ENCODE measurements at places on chromosomes 5 and 9.

- no peaks in the 10 kb centered on the region for H3K4me1 ChIP-seq
- no peak for DNase-seq
- H3K27ac ChIP-seq = no peak overlapping the region
- peaks cover 43% of the 10 kb centered on the region for H3K27me3 ChIP-seq
- H3K36me3 ChIP-seq = no peaks in the 10 kb centered on the region
- no peak overlapping the region for H3K4me3 ChIP-seq
These were observed 170.1 kb downstream of the GABBR2 start for GRCh38 chr9:98538626-98539031.

DNA sequence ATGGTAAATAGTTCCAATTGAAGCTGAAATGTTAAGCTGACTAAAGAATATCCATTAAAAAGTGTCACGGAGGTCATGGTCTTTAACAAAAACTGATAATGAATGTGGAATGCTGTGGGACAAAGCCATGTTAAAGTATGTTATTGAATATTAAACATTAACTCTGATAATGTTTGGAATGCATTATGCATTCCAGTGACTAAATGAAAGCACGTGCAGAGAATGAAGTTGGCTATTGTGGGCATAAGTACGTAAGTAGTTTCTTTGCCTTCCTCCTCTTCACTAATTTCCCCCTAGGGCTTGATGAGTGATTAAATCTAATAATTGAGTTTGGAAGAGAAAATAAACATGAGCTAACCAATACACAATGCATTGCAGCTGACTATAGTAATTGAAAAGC, 640.4 kb upstream of the CDH10 start:
- no peak overlapping the region for H3K27ac ChIP-seq
- no peaks in the 10 kb centered on the region for H3K27me3 ChIP-seq
- no peaks in the 10 kb centered on the region for H3K4me1 ChIP-seq
- no peak for DNase-seq
- no peaks in the 10 kb centered on the region for H3K36me3 ChIP-seq
- no peak overlapping the region for H3K4me3 ChIP-seq

DNA sequence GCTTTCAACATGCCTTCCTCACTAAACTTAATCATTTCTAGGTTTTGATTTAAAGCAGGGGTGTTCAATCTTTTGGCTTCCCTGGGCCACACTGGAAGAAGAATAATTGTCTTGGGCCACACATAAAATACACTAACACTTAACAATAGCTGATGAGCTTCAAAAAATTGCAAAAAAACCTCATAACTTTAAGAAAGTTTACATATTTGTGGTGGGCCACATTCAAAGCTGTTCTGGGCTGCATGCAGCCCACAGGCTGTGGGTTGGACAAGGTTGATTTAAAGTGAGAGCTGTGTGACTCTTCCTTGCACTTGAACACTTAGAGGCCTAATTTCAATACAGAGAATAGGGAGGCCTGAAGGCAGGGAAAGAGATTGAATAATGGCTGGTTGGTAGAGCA, 598.3 kb downstream of the EFNA5 start:
- H3K36me3 ChIP-seq = no peaks in the 10 kb centered on the region
- DNase-seq = no peak
- H3K27ac ChIP-seq = no peak overlapping the region
- H3K27me3 ChIP-seq = peaks cover 8% of the 10 kb centered on the region
- no peaks in the 10 kb centered on the region for H3K4me1 ChIP-seq
- no peak overlapping the region for H3K4me3 ChIP-seq

GRCh38 chr9:98502311-98502975, 206.3 kb downstream of the GABBR2 start:
- no peaks in the 10 kb centered on the region for H3K4me1 ChIP-seq
- peaks cover 49% of the 10 kb centered on the region for H3K27me3 ChIP-seq
- no peak overlapping the region for H3K4me3 ChIP-seq
- H3K27ac ChIP-seq = no peak overlapping the region

DNA sequence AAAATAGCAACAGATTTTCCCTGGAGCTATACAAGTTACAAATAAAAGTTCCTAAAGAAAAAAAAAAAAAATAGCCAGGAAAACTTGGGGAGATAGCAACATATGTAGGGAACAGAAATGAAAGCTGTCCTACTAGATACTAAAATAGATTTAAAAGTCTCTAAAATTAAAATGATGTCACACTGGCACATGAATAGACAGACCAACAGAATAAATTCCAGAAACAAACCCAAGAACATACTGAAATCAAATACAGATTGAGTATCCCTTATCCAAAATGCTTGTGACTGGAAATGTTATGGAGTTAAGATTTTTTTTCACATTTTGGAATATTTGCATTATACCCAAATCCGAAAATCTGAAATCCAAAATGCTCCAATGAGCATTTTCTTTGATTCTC, 23.8 kb downstream of the GOLPH3 start:
- H3K4me3 ChIP-seq = no peak overlapping the region
- peaks cover 10% of the 10 kb centered on the region for H3K36me3 ChIP-seq
- no peaks in the 10 kb centered on the region for H3K27me3 ChIP-seq

DNA sequence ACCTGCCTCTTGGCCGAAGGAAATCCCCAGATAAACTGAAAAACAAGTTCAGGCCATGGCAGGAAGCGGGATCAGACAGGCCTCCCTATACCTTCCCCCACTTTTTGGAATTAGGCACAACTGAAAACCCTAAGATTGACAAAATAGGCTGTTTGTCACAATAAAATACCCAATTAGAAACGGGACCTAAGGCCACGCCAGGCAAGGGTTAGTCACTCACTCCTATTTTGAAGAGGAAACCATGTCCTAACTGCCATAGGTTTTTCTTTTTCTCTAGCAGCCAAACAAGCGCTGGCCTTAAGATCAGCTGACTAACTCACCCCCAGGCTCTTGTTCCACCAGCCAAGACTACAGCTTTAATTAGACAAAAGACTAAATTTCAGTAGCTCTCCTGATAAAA, 11.9 kb downstream of the FBP2 start:
- H3K27me3 ChIP-seq = peaks cover 16% of the 10 kb centered on the region
- peaks cover 6% of the 10 kb centered on the region for H3K4me1 ChIP-seq
- H3K36me3 ChIP-seq = no peaks in the 10 kb centered on the region
- H3K27ac ChIP-seq = no peak overlapping the region
- no peak for DNase-seq

- H3K36me3 ChIP-seq = peaks cover 7% of the 10 kb centered on the region
- no peaks in the 10 kb centered on the region for H3K4me1 ChIP-seq
- no peak for DNase-seq
- H3K4me3 ChIP-seq = no peak overlapping the region
- H3K27ac ChIP-seq = no peak overlapping the region
These were observed 102.0 kb downstream of the KLHL3 start for GRCh38 chr5:137633896-137634295.

DNA sequence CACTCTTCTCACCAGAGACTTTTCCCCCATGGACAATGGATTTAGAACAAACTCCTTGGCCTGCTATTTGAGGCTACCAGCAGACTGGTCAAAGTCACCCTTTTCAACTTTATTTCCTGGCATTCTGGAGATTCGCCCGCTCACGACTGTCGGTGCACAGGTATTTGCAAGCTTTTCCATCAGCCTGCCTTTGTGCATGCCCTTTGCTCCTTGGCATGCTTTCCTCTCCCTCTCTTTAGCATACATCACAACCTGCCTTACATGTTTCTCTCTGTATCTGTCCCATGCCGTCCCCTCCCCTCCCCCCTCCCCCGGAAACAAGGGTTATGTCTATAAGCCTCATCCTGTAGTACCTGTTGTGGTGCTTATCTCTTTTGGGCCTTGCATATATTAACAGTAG, 257.1 kb downstream of the AOPEP start:
- peaks cover 8% of the 10 kb centered on the region for H3K36me3 ChIP-seq
- H3K4me3 ChIP-seq = no peak overlapping the region
- no peak for DNase-seq
- no peak overlapping the region for H3K27ac ChIP-seq
- peaks cover 6% of the 10 kb centered on the region for H3K4me1 ChIP-seq

- peaks cover 20% of the 10 kb centered on the region for H3K4me1 ChIP-seq
- no peaks in the 10 kb centered on the region for H3K27me3 ChIP-seq
- DNase-seq = peak; percentile 7
- peak overlapping the region; percentile 70 for H3K27ac ChIP-seq
These were observed 8.4 kb downstream of the UBTD2 start for GRCh38 chr5:172274951-172275753.

- no peak overlapping the region for H3K4me3 ChIP-seq
- no peak overlapping the region for H3K27ac ChIP-seq
- no peak for DNase-seq
- H3K27me3 ChIP-seq = no peaks in the 10 kb centered on the region
These were observed 20.1 kb downstream of the SREK1 start for GRCh38 chr5:66164044-66164790.

DNA sequence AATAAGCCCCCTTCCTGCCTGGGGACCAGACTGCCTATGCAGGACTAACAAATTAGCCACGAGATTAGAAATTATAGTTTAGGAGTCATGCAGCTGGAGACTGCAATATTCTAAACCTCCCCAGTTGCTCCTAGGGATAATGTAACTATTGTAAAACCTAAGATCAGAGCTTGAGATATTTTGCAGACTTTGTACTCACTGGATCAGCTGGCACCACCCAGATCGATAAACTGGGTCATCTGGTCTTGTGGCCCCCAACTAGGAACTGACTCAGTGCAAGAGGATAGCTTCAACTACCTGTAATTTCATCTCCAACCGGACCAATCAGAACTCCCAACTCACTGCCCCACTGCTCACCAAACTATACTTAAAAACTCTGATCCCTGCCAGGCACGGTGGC, 38.2 kb downstream of the DNAJC21 start:
- no peak overlapping the region for H3K4me3 ChIP-seq
- H3K4me1 ChIP-seq = no peaks in the 10 kb centered on the region
- no peak for DNase-seq

DNA sequence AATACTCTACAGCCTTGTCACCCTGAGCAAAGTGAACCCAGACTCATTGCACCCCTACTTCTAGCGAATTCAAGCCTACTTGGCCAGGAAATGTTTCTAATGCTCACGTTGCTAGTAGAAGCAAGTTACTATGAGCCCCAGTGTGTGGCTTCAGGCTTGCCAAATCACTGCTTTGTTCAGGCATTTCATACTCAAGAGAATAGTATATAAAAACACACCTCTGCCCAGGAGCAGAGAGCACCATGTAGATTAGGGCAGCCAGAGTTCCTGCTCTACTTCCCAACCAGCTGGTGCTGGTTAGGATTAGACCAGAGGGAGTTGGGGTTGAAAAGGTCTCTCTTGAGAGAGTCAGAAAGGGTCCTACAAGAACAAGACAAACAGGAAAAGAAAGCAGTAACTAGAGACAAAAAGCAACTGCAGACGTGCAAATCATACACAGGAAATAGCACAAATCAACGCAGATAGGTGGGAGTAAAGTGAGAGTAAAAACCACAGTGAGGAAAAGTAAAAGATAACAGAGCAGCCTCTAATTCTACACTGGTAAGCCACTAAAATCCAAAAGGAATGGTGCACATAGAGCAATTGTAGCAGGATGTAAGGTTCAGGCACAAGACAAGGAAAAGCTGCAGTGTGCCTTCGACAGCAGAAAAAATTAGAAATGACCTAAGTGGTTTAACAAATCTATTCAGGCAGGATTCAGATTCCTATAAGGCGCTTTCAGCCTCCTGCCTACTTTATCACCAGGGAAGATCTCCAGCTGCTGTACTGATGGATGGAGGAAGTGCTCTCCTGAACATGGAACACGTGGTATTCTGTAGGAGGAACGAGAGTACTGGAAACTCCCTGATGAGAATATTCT, 49.6 kb upstream of the KIF2A start:
- peak; percentile 12 for DNase-seq
- no peaks in the 10 kb centered on the region for H3K27me3 ChIP-seq
- peak overlapping the region; percentile 73 for H3K4me3 ChIP-seq
- H3K36me3 ChIP-seq = peaks cover 4% of the 10 kb centered on the region
- peaks cover 30% of the 10 kb centered on the region for H3K4me1 ChIP-seq

- peaks cover 30% of the 10 kb centered on the region for H3K27me3 ChIP-seq
- no peaks in the 10 kb centered on the region for H3K36me3 ChIP-seq
- H3K4me1 ChIP-seq = no peaks in the 10 kb centered on the region
- H3K4me3 ChIP-seq = no peak overlapping the region
- no peak for DNase-seq
These were observed 182.3 kb upstream of the MAP1B start for GRCh38 chr5:71924980-71925379.

DNA sequence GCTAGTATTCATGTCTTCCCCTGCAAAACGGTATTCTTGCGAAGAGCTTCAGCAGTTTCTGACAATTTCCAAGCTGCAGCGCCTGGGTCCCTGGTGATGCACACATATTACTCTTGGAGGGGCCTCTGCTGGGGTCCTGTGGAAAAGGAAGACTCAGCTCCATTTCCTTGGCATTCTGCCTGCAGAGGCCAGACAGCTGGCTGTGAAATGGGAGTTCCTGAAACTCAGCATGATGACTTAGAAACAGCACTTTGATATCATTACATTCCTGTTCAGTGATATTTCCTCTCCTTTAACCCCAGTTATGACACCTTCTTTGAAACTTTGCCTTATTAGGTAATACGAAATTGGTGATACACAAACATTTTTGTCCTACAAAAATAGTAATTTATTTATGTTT, 98.5 kb downstream of the APBA1 start:
- H3K36me3 ChIP-seq = no peaks in the 10 kb centered on the region
- H3K27me3 ChIP-seq = peaks cover 17% of the 10 kb centered on the region
- no peaks in the 10 kb centered on the region for H3K4me1 ChIP-seq

- no peak overlapping the region for H3K27ac ChIP-seq
- H3K36me3 ChIP-seq = no peaks in the 10 kb centered on the region
- H3K4me3 ChIP-seq = no peak overlapping the region
- DNase-seq = no peak
- H3K4me1 ChIP-seq = no peaks in the 10 kb centered on the region
These were observed 42.0 kb downstream of the VLDLR start for GRCh38 chr9:2663461-2664173.

- no peak overlapping the region for H3K4me3 ChIP-seq
- no peak overlapping the region for H3K27ac ChIP-seq
- H3K36me3 ChIP-seq = peaks cover 6% of the 10 kb centered on the region
- H3K4me1 ChIP-seq = peaks cover 4% of the 10 kb centered on the region
These were observed 59.5 kb downstream of the RAD23B start for GRCh38 chr9:107342476-107343161.

DNA sequence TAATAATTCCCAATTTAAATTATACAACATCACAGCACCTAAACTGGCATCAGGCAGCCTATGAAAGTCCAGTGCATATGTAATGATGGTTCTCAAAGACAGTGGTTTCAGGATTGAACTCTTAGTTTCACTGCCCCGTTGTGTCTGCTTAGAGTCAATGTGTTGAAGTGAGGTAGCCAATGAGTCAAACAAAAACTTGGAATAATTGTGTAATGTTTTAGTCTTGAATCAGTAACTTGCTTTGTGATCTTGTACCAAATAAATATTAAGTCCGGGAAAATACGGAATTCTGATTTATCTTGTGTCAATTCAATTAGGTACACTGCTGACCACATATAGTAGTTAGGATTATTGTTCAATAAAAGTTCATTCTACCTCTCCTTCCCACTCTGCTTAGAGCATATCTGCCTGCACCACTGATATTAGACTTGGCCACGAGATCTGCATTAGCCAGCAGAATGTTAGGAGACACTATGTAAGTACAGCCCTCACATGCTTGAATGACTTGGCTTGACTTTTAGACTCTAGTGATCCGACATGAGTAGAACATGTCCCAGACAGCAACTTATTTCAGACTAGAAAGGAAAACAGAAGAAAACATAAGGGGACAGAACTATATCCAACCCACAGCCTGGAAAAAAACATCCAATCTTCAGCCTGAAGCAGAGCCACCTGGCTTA, 441.5 kb upstream of the PTGER4 start:
- H3K27me3 ChIP-seq = no peaks in the 10 kb centered on the region
- no peaks in the 10 kb centered on the region for H3K4me1 ChIP-seq
- H3K36me3 ChIP-seq = no peaks in the 10 kb centered on the region

Data from effector memory CD8-positive, alpha-beta T cell (primary cell).